NCI-H524 (cell line): ENCODE measurements at places on chromosomes 2 and 18.

GRCh38 chr18:34562252-34562870 is 147.7 kb upstream of the DTNA start:
- DNase-seq, result no peak

DNA sequence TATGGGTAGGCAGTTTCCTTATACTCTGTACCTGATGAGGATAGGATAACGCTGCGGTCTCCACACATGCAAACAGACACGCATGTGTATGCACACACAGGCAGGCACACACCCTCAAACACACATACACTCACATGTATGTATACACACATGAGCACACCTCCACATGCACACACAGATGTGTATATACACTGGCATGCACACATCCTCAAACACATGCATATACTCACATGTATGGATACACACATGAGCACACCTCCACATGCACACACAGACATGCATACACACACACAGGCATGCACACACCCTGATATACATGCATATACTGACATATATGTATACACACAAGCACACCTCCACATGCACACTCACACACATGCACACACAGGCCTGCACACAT is 267.8 kb upstream of the HDAC4 start:
- no peak for DNase-seq

DNA sequence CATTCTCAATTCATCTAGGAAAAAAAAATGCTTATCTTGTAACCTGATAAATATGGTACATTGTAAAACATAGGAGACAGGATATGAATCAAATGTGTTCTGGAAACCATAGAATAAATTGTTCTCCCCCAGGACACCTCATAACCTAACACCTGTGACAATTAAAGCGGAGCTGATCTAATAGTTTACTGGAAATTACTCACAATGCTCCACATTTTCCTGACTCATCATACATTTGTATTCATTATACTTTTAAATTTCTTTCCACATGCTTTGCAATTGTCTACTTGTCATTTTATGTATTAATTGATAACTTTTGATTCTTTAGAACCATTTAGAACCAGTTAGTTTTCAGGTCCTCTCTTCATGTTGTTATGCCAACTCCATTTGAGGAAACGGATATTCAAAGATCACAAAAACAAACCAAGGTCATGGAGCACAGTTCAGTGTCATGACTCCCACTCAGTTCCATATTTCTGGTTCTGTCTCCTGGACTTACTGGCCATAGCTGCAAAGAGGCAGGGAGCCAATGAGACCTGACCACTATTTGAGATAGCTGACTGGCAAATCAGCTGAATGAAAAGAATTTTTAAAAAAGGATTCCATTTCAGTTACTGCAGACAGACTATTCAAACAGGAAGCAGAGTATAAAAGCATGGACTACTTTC is 128.5 kb downstream of the CALCRL start:
- DNase-seq, result no peak

DNA sequence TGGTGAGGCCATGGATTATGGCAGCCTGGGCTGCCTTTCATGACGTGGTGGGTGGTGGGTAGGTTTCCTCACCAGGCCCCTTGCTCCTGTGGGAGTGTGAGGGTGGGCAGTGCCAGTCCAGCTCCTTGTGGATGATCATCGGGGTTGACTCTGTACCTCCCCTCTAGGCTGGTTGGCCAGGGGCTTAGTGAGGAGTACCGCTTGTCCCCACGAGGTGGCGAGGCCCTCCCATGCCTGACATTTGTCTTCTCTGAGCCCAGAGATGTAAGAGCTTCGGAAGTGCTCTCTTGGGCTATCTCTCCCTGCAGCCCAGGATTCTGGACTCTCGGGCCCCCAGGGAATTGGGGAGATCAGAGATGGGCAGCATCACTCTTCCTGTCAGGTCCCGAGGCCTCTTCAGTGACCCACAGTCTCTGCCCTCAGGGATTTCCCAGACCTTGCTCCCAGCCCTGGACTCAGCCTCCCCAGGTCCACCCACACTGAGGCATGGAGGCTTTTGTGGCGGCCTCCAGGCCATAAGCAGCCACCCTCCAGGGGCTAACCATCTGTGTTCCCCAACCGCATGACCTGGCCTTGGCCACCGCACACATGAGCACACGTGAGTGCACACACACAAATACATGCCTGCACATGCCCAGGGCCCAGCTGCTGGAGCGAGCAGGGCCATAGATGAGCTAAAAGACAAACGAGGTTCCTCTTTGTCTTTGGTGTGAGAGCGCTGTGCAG is 6.5 kb downstream of the SPR start:
- DNase-seq, result peak; percentile 71

GRCh38 chr2:75246441-75247167 is 47.3 kb upstream of the TACR1 start:
- DNase-seq, result no peak
